HFFc6 (cell line): ENCODE measurements at places on chromosomes 13 and 19. TPM values are rescaled to one million over a fixed set of nuclear protein-coding genes. Genes with fewer than 3 reads are reported as not detected.

- no peak for DNase-seq
These were observed 3.3 kb downstream of the SIX5 start for GRCh38 chr19:45765702-45766295.

- no peak for DNase-seq
These were observed 38.0 kb downstream of the GAS6 start for GRCh38 chr13:113825841-113826240.

ZNF430 gene
- 6.3 to 8.0 TPM (median 7.0 TPM) in 3 replicates for total RNA-seq

GRCh38 chr19:4600893-4601292 is 38.4 kb upstream of the TNFAIP8L1 start:
- no peak for DNase-seq

NR1H2 gene
- total RNA-seq: 68.6 to 76.0 TPM (median 74.0 TPM) in 3 replicates

- DNase-seq: no peak
These were observed 27.5 kb upstream of the RNF113B start for GRCh38 chr13:98204546-98204945.

GRCh38 chr13:48232420-48233045 is 473 bp upstream of the ITM2B start:
- peak; percentile 21 for DNase-seq

GRCh38 chr13:20720499-20720898 is 17.0 kb downstream of the IL17D start:
- no peak for DNase-seq
